Left lung (tissue), 14 donors: ENCODE measurements at places on chromosomes 4 and X. TPM values are rescaled to one million over a fixed set of nuclear protein-coding genes. Genes with fewer than 3 reads are reported as not detected.

The PLXNB3 gene
- 4.3 TPM for polyA plus RNA-seq

The SHISA3 gene
- polyA plus RNA-seq, result 41.0 TPM

The GUF1 gene
- 31.5 TPM for polyA plus RNA-seq

The ZGRF1 gene
- polyA plus RNA-seq, result 17.2 TPM

The DCAF4L1 gene
- 0.17 TPM for polyA plus RNA-seq

The BMX gene
- polyA plus RNA-seq, result 2.1 TPM

The SERTM2 gene
- polyA plus RNA-seq, result 0.11 TPM

GRCh38 chr4:108674356-108674977, 24.1 kb downstream of the OSTC start:
- DNase-seq, result no peak

DNA sequence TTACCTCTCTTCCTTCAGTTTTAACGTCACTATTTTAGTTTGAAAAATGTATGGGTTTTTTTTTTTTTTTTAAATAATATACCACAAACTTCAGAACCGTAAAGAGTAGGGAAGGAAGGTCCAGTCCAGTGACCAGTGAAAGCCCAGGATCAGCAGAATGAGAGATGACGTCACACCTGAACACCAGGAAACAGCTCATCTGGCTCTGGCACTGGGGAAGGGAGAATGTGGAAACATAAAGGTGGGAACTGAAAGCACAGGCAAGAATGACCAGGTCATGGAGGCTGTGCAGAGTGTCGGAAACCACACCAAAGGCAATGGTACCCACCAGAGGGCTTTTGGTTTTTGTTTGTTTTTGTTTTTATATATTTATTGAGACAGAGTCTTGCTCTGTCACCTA, 141.2 kb downstream of the DHX15 start:
- no peak for DNase-seq

DNA sequence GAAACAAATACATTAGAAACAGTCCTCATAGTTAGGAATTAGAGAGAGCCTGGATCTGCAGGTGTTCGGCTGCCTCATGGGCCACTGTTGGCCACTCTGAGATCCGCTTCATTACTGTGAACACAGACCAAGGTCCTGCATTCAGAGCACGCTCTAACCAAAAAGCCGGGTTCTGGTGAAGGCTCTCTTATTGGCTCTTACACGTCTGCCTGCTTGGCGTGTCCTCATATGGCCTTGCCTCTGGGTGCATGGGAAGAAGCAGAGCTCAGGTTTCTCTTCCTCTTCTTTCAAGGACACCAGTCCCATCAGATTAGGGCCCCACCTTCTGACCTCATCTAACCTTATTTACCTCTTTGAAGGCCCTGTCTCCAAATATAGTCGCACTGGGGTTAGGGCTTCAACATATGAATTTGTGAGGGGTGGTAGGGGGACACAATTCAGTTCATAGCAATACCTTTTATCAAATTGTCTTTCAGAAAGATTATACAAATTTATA, 37.1 kb upstream of the ELF2 start:
- no peak for DNase-seq

DNA sequence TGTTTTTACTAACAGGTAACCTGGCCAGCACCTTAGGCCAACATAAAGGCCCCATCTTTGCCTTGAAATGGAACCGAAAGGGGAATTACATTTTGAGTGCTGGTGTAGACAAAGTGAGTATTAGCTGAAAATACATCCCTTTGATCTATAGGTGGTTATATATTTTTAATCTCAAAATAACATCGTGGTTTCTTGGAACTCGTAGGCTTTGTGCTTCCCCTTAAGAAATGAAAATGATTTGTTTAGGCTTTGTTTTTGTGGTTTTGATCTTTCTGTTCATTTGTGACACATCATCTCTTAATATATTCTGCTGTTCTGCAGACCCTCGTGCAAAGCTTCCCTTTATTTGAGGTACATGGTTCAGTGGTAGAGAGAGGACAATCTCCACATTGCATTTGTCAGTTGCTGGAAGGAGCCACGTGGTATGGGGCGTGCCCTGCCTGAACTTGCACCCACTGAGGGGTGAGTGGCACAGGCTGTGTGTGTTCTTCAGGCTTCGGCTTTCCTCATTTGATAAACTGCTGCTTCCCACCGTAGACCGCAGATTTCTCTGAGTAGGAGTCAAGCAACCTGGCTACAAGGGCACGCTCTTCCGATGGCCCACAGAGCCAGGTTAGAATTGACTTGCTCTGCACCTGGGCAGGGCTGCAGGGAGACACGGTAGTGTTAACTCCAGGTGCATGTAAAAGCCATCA, 72.2 kb downstream of the GPR143 start:
- no peak for DNase-seq

DNA sequence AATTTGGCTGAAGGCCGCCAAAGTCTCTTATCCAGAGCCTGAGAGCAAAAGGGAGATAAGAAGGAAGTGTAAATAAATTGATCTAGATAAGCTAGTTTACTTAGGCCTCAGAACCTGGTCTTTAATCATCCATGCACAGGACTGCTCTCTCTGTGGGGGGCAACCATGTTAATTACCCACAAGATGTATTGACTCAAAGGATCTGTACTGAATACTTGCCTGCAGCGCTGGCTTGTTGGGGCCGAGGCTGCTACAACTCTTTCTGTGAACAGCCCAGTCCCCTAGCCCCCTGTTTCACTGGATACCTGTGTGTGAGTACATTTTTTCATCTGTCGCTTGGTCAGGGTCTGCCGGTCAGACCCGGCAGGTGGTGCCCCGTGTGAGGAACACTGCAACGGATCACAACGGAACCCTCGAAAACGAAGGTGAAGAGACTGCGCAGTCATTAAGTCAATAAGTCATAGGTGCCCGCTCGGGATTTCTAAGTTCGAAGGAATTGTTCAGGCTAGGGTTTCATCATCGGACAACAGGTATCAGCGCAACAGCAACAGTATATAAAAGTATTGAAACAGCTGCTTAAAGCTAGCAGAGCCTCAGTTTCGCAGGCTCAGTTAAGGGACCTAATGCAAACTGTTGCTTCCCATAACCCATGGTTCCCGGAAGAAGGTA, 8.3 kb downstream of the MAGEA11 start:
- DNase-seq, result no peak

GRCh38 chr4:67288964-67289363, 256.3 kb downstream of the CENPC start:
- DNase-seq, result no peak

DNA sequence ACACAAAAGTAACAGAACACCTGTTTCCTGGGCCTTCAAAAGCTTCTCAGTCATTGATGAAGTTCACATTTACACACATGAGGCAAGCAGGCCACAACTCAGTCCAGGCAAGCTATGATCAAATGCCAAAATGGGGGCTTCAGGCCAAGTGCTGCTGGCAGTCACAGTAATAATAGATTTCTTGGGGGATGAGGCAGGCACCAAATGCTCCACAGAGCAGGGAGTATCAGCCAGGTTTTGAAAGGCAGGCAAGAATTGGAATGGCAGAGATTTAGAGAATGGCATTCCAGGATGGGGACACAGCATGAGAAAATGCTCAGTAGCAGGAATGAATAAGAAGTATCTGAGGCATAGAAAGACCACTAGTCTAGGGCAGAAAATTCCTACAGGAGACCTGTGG, 52.8 kb downstream of the GRIA3 start:
- no peak for DNase-seq

DNA sequence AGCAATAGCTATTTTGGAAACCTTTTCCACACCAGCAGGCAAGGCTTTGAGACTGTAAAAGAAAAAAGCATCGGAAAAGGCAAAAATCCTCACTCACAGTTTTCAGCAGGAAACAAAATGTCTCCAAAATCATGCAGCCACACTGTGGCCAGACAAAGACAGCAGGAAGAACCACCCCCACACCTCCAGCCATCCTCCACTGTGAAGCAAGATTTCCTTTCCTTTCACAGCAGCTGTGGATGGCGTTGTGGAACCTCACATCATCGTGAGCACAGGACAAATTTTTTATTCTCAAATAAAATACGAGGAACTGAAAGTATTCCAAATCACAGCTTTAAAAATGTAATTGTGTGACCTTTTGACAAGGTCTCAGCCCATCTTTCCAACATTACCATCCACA, 351.7 kb upstream of the NOCT start:
- DNase-seq, result no peak

DNA sequence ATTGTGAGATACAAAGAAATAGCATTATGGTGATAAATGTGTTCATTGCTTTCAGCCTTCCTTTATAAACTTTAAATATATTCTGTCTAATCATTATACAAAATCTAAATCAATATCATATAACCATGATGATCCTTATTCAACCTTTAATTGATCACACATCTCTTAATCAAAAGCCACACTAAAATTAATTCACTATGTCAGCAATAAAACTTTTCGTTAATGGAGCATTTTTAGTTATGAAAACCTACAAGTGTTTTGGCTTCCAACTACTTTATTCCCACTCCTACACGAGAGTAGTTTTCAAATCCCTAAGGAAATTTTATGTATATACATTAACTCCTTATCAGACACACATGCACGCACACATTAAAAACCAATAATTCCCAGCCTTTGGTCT, 530.2 kb downstream of the KCTD8 start:
- no peak for DNase-seq

DNA sequence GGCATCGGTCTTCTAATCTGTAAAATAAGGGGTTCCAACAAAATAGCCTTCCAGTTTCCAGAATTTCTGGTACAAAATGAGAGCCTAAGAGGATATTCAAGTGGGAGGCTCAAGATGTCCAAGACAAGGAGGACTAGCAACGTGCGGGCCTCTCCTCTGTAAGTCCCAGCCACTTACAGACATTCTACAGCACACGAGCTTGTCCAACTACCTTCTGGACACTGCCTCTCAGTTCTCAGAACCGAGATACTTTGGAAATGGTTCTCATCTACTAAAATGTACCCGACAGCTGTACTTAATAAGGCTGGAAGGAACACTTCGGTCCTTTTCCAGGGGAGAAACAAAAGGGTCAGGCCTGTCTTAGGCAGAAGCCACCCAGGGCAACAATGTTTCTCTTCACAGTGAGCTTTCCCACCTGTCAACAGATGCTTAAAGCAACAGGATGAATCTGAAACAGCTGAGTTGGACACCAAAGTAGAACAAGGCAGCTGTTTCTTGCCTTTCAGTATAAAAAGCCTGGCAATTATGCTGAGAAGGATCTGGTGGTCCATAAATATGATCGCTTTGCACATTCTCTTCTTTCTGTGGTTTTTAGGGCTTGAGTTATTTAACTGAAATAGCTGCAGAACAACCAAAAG, 127.0 kb downstream of the HS6ST2 start:
- no peak for DNase-seq

DNA sequence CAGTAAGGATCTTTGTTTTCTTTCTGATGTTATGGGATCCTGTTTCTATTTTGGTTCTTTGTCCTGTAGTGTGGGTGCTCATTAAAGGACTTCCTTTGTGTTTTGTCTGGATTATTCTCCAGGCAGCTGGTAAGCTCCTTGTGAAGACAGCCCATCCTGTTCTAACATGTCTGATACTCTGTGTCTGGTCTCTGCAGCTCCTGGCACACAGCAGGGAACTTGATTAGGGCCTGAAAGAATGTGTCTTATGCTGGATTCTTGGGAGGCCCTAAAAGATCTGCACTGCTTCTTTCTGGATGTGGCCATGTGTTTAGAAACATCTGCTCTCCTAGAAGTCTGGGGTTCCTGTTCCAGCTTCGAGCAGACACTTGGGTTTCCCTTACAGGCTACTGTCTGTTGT, 38.1 kb upstream of the ATXN3L start:
- no peak for DNase-seq

GRCh38 chr4:169909897-169910296, 116.3 kb downstream of the MFAP3L start:
- DNase-seq, result no peak

DNA sequence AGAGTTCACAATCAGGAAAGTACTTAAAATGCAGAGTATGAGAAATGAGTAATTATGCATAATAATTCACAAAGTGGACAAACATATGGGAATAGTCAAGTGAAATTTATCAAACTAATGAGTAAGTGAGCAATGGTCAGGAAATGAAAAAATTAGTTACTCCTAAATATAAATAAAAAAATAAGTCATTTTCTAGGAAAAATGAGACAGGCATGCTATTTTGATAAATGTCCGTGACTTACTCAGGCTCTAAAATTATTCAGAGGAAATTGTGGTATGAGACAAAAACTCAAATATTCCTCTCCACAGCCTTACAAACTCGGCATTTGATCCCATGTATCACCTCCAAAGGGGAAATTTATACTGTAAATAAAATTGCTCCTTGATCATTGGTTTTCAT, 181.2 kb downstream of the COX18 start:
- DNase-seq, result no peak

DNA sequence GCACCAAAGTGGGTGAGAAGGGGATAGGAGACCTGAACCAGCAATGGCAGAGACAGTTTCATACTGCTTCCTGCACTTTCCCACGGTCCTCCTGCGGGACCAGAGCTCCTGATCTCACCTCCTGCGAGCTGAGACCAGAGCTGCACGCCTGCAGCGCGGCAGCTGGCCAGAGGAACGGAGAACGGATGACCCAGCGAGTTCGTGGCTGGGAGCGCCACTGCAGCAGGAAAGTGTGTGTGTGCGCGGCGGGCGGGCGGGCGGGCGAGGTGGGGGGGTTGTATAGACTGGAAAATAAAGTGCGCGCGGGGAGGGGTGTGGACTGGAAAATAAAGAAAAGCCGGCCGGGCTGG, 16.5 kb downstream of the MCF2 start:
- no peak for DNase-seq

GRCh38 chr4:37243051-37243450, 1.5 kb upstream of the NWD2 start:
- no peak for DNase-seq

- no peak for DNase-seq
Observed at GRCh38 chrX:133606990-133607389, 191.7 kb upstream of the GPC4 start.

DNA sequence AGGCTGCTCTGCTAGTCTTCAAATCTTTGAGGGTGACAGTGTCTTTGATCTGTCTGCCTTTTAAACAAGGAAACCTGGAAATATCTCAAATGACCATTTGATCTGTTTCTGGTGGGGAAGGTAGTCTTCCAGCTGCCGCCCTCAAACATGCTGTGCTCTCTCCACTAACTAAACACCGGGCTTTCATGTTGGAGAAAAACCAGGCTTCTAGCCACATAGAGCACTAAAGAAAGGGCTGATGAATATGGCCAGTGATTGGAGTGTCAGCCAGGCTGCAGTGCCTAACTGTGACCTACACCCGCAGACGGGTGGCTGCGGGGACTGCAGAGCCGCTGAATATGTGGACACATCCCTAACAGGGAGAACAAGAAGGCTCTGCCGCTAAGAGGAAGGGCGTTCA, 85.9 kb downstream of the UNC5C start:
- no peak for DNase-seq

- no peak for DNase-seq
Observed at GRCh38 chr4:11081006-11081405, 347.7 kb downstream of the HS3ST1 start.

DNA sequence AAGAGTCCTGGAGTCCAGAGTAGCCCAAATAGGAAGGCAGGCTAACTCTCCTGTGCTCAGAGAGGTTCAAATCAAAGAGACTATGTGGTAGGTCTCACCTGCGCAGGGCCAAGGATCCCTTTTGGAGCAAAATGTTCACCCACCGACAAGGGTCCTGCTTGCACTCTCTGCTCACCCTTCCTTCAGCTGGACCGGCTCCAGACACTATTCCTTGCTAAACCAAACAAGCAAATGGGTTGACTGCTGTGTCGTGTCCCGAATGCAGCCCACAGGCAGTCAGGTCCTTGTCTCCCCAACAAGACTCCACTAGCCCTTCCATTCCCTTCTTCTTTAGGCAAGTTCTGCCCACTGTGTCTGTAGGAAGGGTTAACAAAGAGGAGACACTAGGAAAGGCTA, 760 bp downstream of the TRMT2B start:
- no peak for DNase-seq
